Occipital lobe (tissue), 3 donors: ENCODE measurements at places on chromosomes 5 and 9. TPM values are rescaled to one million over a fixed set of nuclear protein-coding genes. Genes with fewer than 3 reads are reported as not detected.
A peak's percentile ranks its signal among the peaks of the same experiment; 100 is the strongest.

GRCh38 chr5:124193371-124193789 is 553.1 kb downstream of the ZNF608 start:
- DNase-seq = no peak

DNA sequence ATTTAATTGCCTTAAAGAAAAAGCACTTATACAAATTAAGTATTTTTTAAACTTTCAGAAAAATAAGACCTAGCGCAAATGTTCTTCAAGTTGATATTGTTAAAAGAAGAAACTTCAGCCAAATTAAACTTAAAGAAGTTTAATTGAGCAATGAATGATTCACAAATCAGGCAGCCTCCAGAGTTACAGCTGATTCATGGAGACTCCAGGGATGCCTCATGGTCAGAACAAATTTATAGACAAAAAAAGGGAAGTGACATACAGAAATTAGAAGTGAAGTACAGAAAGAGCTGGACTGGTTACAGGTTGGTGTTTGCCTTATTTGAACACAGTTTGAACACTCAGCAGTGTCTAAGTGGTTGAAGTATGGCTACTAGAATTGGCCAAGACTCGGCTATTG is 60.3 kb downstream of the CDKN2A start:
- no peak for DNase-seq

DNA sequence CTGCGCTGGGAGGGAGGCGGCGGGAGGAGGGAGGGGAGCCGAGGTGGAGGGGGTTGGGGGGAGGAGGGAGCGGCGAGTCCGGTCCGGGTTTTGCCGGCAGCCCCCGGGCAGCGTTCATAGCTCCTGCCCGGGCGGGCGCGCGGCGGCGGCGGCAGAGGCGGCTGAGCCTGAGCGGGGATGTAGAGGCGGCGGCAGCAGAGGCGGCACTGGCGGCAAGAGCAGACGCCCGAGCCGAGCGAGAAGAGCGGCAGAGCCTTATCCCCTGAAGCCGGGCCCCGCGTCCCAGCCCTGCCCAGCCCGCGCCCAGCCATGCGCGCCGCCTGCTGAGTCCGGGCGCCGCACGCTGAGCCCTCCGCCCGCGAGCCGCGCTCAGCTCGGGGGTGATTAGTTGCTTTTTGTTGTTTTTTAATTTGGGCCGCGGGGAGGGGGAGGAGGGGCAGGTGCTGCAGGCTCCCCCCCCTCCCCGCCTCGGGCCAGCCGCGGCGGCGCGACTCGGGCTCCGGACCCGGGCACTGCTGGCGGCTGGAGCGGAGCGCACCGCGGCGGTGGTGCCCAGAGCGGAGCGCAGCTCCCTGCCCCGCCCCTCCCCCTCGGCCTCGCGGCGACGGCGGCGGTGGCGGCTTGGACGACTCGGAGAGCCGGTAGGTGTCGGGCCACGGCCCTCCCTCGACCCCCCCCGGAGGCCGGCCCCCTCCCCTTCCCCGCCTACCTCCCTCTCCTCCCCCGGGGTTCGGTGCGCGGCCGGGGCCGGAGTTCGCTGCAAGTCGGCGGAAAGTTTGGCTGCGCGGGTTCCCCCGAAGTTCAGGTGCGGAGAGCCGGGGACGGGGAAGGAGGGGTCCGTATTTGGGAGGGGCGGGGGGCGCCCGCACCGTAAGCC is at the start of gene CXXC5:
CXXC5 (plus strand) TSS at position 145 of the 877 bp plus-strand sequence. CDS start 32,175 bp downstream, outside the sequence.
- DNase-seq = peak; percentile 84

DNA sequence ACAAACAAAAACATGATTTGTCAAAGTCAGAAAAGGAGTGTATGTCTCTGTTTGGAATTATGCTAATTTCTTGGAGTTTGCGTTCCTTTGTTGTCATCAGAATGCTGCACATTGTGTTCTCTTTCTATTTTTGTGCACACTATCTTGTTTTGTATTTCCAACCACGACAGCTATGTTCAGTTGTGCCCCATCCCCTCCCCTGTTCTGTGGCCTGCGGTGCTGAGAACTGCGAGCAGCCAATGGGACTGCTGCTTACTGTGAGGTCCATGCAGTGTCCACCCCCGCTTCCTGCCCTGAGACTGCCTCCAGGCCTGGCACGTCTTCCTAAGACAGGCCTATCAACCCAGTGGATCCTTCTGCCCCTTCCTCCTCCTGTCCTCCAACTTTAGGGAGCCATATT is 76.8 kb downstream of the PALM2AKAP2 start:
- peak; percentile 78 for DNase-seq

DNA sequence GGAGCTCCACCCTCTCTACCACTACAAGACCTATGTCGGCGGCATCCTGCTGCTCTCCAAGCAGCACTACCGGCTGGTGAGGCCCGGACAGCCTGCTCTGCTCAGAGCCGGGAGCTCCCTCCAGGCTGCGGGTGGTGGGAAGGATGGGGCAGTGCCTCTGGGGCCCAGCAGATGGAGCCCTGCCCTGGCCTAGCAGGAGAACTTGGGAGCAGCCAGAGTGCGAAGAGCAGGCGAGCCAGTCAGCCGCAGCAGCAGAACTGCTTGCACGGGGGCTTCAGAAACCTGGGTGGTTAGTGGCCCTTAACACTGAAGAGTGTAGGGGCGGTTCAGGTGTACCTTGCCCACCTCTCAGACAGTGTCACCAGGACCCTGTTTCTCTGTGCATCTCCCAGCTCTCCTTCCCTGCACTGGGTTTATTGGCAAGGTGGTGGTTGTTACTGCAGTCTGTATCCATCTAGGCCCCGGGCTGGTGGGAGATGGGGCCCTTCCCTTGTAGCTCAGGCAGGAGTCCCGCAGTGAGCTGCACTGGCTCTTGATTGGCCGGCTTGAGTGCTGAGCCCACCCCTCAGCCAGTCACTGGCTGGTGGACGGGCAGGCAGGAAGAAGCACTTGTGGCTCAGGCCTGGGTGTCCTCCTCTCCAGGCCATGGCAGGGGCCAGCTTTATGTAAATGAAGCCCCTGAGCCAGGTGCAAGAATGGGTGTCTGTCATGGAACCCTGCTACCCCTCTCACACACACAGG is 7.7 kb downstream of the B4GALT7 start:
- DNase-seq = peak; percentile 73

DNA sequence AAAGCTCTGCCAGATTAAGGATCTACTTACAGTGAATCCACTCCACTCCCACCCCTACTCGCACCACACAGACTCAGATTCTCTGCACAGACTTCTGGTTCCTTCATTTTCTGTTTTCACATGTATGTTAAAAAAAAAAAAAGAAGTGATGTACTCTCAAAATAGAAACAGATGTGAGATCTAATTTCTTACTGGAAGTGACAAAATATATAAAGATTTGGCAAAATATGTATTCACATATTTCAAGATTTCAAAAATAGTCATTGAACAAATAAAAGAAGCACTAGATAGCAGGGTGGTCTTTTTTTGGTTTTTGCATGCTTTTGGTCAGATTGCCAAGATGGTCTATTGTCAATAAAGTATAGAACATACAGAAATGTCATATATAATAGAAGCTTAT is 379.2 kb downstream of the TMEM167A start:
- no peak for DNase-seq

GRCh38 chr5:141883184-141883891 is 5.1 kb upstream of the PCDH1 start:
- peak; percentile 43 for DNase-seq

The GMCL2 gene
- total RNA-seq = not detected

The ZNF782 gene
- total RNA-seq = 41.2 TPM

The SPOCK1 gene
- total RNA-seq = 36.7 TPM

The LIFR gene
- 83.4 TPM for total RNA-seq
